ENCODE measurements at places on chromosomes 7 and 10.

- peak; percentile 49 for DNase-seq
Observed at GRCh38 chr10:102796407-102797176, 40.6 kb downstream of the CYP17A1 start.

DNA sequence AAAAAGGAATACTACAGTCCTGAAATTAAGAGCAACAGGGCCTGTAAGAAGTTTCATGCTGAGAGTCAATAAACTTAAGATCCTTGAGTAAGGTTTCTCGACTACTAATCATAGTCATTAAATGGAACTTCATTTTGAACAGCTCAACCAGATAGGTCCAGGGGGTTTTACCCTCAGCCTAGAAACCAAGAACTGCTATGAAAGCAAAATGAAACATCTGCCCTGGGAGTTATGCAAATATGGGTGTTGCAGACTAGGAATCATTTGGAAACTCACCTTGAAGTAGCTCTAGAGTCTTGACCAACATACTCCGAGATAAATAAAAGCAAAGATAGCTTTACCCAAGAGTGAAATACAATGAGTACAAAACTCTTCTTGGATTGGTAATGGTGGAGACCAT, 128.0 kb downstream of the HGF start:
- peak; percentile 19 for DNase-seq

DNA sequence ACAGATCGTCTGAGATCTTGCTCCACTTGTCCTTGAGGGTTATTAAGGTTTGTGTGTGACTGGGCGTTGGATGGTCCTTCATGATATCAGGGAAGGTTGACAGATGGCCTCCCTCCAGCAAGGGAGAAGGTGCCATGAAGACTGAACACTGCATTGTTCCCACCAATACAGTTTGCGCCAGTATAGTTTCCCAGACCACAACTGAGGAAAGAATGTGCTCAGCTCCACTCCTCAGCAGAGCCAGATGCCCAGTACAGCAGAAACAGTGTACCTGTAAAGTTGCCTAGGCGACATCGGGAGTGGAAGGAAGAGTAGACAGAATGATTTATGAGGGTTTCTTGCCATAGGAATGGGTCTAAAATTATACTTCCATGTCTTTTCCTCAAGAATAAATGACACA, 137.5 kb downstream of the ST7 start:
- no peak for DNase-seq

DNA sequence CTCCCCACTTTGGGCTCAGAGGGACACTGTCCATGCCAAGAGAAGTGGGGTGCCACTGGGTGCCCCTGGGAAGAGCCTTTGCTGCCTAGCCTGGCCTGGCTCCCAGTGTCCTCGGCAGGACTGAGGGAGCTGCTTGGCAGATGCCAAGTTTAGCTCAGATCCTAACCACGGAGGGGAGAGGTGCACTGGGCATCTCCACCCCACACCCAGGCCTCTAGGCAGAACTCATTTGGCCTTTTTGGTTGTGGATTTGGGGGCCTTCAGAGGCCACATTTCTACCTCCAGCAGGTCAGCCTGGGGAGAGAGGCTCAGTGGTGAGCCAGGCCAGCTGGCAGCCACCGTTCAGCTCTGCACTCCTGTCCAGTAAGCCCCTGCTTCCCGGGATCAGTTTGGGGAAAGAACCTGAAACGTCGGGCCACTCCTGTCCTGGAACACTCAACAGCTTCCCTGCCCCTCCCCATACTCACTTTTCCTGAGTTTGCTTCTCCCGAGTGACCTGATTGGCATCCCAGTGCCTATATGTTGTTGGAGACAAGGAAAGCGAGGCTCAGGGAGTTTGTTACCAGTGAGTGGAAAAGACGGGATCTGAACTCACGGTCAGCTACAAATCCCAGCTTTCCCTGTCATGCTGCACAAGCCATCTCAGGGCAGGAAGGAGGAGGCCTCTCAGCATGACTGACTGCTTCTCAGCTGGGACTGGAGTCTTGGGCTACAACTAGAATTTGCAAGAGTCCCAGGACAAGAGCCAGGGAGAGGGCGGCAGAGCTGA, 11.2 kb upstream of the CXCL12 start:
- DNase-seq, result no peak

GRCh38 chr10:45438466-45439090, 64.6 kb downstream of the ALOX5 start:
- DNase-seq, result no peak

GRCh38 chr10:63416376-63416775, 49.4 kb downstream of the JMJD1C start:
- DNase-seq, result no peak
